ENCODE measurements at places on chromosomes 7 and 10.

DNA sequence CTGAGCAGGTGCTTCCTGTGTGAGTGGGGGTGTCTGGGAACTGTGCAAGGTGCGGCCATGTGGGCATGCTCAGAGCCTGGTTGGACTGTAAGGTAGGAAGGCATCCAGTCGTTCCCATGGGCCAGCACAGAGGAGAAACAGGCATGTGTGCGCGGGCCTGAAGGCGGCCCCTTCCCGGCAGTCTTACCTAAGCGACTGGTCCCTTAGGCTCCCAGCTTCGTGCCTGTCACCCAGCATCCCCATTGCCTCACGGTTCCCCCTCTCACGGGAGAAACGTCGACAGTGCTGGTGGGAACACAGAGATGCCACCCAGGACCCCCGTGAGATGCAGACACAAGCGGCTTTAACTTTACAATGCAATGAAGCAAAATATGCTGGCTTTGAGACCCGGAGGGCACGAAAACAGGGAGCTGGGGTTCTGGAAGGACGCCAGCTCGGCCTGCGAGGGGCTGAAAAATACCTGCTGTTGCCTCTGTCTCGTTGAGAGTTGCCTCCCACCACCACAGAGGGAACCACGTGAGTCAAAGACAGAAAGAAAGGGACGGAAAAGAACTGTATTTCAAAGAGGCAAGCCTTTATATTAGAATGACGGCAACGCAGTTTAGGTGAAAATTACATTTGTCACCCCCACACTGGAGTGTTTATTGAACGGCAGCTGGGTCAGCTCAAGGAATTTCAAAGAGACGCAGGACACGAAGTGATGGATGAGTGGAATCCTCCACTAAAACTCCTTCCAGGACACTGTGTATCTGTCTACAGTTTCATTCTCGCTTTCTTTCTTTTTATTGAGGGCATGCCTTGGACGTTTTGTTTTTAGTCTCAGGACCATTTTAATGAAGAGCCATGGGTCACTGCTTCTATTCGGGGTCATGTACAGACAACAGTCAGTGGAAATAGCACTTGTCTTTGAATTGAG is 128.4 kb downstream of the DNAJB6 start:
- DNase-seq = no peak

DNA sequence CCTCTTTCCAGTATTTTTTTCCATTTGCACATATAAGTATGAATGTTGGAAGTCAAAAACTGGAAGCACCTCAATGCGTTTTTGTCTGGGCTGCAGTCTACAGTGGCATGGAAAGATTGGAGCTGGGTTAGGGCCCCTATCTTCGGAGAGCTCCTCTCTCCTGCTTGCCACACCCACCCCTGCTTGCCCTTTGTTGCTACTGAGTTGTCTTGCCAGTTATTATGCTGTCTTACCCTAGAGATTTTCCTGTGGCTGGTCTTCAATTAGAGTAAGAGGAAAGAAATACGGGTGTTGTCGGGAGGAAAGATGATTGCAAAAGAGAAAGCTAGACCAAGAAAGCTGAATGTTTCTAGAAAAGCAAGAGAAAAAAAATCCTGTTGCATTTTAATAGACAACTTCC is 228.9 kb upstream of the CELF2 start:
- DNase-seq = no peak

GRCh38 chr10:47356708-47357107 is 8.5 kb downstream of the RBP3 start:
- no peak for DNase-seq

- DNase-seq = no peak
Observed at GRCh38 chr10:130461631-130462030, 325.4 kb downstream of the GLRX3 start.

GRCh38 chr7:100649826-100650565 is 6.3 kb downstream of the ACTL6B start:
- DNase-seq = no peak

- DNase-seq = no peak
Observed at GRCh38 chr7:156172638-156173037, 360.4 kb upstream of the SHH start.

- peak; percentile 0 for DNase-seq
Observed at GRCh38 chr10:59177031-59177797, 771 bp downstream of the PHYHIPL start.

GRCh38 chr7:94062372-94062771 is 58.2 kb upstream of the BET1 start:
- DNase-seq = no peak

DNA sequence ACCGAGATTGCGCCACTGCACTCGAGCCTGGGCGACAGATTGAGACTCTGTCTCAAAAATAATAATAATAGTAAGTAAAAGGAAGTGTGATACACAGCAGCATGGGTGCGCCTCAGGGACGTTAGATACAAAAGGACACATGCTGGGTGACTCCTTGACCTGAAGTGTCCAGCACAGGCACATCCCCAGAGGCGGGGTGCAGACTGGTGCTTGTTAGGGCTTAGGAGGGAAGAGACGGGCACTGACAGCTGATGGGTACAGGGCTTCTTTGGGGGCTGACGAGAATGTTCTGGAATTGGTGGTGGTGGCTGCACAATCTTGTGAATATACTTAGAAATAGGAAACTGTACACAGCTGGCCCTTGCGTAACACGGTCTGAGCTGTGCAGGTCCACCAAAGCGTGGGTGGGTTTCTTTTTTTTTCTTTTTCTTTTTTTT is 61.8 kb upstream of the DNAJB6 start:
- DNase-seq = no peak

GRCh38 chr10:83848677-83849076 is 290.6 kb upstream of the GHITM start:
- DNase-seq = no peak

GRCh38 chr7:123747620-123748141 is 1.1 kb downstream of the WASL start:
- DNase-seq = peak; percentile 26

DNA sequence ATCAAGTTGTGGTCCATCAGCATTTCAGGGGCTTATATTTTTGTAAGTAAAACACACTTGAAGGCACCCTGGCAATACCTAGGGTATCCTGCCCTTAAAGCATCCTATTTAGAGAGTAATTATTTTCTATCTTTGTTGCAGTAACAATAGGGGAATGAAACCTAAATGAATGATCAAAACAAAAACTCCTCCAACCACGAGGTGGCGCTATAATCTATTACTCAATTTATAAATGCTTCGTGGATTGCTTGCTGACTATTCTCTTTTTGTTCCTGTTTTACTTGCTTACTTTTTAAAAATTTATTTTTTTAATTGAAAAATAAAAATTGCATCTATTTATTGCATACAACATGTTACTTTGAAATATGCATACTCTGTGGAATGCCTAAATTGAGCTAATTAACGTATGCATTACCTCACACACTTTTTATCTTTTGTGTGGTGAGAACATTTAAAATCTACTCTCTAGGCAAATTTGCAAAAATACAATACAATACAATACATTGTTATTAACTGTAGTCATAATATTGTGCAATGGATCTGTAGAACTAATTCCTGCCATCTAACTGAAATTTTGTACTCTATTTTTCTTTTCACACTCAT is 147.7 kb upstream of the BMPER start:
- DNase-seq = peak; percentile 14

DNA sequence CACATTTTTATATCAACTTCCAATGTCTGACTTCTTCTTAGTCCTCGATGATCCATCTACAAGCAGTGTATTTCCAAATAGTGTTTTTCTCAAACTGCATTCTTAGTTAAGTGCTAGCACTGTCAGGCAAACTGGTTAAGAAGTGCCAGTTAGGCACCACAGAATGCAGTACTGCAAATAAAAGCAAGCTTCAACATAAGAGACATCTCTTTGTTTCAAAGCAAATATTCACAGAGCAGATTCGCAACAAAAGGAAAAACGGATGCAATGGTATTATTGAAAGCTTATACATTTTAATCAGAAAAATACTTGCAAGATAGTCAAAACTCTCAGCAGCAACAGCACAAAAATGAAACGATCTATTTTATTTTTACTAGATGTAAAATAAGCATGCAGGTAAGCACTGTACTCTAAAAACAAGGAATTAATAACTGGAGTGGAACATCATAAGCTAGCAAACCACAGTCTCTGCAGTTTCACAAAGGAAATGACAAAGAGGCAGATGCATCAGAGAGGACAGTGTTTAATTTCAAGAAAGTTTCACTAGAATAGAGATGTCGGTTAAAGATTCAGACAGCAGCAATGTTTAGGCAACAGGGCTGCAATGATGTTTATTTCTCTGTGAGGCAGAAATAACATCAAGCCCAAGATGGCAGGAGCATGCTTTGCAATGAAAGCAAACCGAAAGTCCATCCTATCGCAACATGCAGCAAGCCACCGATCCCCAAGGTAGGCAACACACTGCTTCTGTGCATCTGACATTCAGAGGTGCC is 82.0 kb downstream of the FGFR2 start:
- DNase-seq = no peak

GRCh38 chr10:115321360-115321759 is 228.2 kb downstream of the ATRNL1 start:
- DNase-seq = no peak

DNA sequence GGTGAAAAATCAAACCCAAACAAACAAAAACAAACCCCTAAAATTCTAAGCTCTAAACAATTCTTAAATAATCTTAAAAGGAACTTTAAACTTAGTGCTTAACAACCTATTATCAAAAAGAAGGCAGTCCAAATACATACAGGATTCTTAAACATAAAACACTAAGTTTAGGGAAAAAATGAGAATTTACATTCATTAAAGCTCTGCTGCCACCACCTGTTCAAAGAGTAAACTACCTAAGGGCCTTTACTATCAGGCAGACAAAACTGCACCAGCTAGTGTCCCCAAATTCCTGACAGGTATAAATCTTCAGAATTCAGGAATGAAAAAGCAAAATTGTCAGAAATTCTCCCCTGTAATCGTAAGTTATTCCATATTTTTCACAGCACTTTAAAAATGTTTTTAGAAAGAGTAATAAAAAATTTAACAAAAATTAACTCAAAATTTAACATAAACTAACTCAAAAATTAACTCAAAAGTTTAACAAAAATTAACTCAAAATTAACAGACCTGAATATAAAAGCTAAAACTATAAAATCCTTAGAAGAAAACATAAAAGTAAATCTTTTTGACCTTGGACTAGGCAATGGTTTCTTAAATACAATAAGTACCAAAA is 55.1 kb downstream of the PDZD8 start:
- no peak for DNase-seq

DNA sequence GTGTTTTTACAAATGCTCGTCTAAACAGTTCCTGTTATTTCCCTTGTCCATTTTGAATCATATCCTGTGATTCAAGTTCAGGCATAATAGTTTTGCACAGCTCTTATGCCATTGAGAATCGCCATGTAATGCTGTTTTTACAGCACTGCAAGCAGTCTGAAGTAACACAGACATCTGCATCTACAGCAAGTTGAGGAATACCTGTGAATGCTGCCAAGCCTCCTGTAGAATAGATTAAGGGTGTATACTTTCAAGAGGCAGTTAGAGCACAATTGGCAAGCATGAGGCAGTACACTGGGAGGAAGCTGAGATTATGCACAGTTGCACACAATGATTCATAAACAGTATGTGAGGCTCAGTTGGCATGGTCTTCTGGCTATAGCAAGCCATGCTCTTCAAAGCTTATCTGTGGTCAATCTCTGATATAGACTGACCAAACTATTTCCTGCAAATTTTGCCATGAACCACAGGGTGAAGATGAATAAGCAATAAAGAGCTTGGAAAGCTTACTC is 121.9 kb upstream of the AKR1E2 start:
- DNase-seq = no peak

DNA sequence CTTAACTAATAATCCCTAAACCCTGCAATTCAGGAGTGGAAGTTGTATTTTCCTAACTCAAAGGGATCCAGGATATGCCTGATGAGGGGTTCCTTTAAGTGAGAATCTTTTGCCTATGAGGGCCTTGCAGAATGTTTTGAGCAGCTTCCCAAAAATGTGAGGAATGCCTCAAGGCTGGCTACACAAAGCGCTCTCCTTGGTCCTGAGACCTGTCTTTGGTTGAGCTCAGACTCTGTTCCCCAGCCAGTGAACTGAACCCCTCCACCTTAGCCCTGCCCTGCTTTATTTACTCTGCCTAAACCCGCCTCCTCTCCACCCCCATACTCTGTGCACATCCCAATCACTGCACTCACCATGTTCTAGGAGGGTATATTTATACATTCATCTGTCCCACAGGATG is 108.6 kb downstream of the NRCAM start:
- no peak for DNase-seq

GRCh38 chr7:86320341-86320740 is 323.4 kb upstream of the GRM3 start:
- no peak for DNase-seq

DNA sequence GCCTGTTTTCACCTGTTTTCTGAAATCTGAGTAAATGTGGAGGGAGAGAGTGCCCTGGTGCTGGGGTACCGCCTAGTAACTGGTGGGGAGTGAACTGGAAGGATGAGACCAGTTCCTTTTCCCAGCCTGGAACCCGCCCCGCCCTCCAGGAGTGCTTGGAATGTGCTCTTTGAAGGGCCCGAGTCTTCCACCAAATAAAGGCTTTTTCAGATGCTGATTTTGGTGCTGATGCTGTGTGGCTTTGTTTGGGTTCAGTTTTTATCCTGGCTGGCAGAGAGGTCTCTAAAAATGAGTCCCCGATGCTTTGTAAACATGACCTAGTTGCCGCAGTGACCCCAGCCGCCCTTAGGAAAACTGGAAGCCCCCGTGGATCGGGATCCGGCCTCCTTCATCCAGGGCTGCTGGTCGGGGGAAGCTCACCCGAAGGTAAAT is 25.9 kb downstream of the FOXK1 start:
- DNase-seq = no peak

Measured in stimulated activated CD4-positive, alpha-beta T cell treated with anti-CD3 and anti-CD28 coated beads, Interleukin-4, amount 100 ng/mL, for 48 hours (primary cell).